ENCODE measurements at places on chromosomes 13 and 19.
A peak's percentile ranks its signal among the peaks of the same experiment; 100 is the strongest.

- no peak for DNase-seq
Observed at GRCh38 chr19:40358773-40359172, 10.3 kb downstream of the PLD3 start.

DNA sequence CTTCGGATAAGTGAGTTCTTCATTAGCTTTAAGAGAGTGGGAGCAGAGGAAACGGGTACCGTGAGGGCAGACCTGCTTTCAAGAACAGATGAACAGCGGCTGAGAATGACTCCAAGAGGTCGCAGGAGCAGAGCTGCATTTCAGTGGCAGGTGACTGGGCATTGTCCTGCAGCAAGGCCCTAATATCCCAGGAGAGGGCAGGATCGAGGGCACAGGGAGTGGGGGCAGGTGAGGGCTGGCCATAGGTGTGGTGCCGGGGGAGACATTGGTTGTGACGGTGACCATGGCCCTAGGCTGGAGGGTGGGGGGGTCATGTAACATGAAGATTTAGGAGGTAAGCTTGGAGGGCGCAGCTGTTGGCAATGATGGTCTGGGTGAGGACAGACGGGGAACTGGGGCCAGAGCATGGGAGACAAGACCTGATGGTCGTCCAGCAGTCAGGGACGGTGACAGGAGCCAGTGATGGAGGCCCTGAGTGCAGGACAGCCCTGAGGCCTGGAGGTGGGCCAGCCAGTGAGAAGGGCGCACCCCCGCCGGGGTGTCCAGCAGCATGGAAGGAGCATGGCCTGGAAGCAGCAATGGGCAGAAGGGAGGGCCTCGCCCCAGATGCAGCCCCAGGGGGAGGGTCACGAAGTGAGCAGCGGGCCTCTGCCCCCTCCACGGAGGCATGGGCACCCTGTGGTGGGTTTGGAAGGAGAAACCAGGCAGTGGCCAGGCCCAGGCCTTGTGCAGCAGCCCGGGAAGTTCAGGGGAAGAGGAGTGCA lies 29.2 kb upstream of the LAMP1 start:
- no peak for DNase-seq

DNA sequence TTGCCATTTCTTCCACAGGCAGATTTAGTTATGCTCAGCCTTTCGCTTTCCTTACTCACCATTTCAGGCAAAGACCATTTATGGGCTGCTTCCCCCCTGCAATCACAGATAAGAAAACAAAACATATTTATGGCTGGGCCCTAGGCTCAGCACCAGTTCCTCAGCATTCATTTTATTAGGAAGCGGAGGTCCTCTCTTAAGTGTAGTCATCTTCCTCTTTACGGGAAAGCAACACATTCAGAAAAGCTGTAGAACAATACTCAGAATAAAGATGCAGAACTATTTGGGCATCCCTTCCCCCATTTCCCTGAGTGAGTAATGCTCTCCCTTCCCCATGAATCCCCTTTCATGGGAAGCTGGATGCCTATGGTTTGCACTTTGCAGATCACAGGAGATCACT lies 27.9 kb downstream of the FLT1 start:
- DNase-seq: no peak

- DNase-seq: no peak
Observed at GRCh38 chr19:12596927-12597548, 13.6 kb downstream of the ZNF490 start.

DNA sequence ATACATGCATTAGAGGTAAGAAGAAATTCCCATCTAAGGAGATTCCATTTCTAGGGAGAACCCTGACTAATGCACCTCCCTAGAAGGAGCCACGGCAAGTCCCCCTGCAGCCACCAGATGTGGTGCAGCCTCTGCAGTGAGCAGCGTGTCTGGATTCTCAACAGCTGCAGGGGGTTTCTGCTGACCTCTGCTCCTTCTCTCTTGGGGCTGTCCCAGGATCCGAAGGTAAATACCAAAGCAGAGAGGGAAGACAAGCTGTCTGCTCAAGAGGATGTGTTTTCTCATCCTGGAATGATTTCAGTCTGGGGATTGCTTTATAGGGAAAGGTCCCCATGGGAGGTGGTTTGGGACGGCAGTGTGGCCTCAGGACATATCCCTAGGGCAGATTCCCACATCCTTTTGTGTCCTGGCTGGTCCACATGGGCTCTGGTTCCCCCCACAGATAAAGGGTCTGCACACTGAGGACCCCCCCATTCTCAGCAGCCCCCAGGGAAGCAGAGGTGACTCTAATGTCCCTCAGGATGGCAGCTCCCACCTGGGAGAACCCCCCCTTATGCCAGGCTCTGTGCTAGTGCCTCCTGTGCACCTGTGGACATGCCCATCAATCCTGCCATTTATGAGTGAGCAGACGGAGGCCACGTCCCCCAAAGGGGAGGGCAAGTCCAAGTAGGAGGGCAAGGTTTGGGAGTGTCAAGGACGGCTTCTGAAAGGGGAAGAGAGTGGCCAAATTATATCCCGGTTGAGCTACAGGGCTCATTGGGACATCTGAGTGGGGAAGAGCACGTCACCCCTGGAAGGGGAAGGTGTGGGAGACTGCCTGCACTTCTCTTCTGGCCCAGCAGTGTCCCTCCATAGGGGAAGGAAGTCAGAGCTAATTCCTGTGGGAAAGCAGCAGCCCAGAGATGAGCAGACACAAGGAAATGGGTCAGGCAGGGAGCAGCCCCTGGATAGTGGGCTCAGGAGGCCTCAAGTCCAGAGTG lies 10.2 kb upstream of the OR10H5 start:
- DNase-seq: peak; percentile 68

GRCh38 chr13:99191900-99192399 lies 8.7 kb upstream of the UBAC2 start:
- peak; percentile 35 for DNase-seq

DNA sequence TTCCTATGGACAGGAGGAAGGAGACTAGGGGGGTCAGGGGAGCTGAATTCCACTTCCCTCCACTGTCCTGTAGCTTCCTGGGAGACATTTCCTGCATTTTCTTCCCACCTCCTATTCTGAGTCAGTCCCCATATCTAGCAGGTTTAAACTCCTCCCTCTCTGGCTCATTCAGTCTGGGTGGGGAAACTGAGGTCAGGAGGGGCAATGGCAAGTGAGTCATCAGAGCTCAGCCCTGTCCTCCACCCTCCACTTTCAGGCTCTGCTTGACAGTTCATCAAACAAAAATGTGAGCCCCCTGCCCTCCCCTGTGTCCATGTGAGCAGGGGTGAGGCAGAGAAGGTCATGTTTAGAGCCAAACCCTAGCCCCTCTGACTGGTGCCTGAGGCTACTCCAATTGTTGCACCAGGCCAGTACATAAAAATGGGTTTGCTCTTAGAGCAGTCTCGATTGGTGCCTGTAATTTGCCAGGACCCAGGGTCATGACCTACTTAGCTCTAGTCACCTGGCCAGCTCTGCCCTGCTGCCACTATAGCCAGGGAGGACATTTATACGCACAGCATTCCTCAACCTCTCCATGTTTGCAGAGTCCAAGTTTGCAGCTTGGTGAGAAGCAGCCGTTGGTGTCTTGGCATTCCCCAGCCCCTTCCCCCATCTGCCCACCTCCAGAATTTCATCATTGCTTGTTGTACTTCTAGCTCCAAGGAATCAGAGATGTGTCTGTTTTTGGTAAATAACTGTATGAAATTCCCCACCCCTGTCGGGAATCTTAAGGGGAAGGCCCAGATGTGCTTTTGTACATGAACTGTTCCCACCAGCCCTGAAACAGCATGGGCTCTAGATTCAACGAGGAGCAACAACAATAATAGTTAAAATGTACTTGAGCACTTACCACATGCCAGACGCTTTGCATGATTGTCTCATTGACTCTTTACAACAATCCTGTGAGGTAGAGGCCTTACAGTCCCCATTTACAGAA lies 20.7 kb downstream of the SAMD4B start:
- no peak for DNase-seq

GRCh38 chr13:27915301-27916207 lies 4.2 kb upstream of the PDX1 start:
- no peak for DNase-seq

- DNase-seq: no peak
Observed at GRCh38 chr13:57552437-57552836, 79.1 kb upstream of the PCDH17 start.

- DNase-seq: no peak
Observed at GRCh38 chr19:45087531-45087930, 5.4 kb upstream of the PPP1R37 start.

- no peak for DNase-seq
Observed at GRCh38 chr13:112903071-112903577, 65.9 kb upstream of the MCF2L start.

GRCh38 chr19:31938675-31939074 lies 406.7 kb upstream of the ZNF507 start:
- no peak for DNase-seq

DNA sequence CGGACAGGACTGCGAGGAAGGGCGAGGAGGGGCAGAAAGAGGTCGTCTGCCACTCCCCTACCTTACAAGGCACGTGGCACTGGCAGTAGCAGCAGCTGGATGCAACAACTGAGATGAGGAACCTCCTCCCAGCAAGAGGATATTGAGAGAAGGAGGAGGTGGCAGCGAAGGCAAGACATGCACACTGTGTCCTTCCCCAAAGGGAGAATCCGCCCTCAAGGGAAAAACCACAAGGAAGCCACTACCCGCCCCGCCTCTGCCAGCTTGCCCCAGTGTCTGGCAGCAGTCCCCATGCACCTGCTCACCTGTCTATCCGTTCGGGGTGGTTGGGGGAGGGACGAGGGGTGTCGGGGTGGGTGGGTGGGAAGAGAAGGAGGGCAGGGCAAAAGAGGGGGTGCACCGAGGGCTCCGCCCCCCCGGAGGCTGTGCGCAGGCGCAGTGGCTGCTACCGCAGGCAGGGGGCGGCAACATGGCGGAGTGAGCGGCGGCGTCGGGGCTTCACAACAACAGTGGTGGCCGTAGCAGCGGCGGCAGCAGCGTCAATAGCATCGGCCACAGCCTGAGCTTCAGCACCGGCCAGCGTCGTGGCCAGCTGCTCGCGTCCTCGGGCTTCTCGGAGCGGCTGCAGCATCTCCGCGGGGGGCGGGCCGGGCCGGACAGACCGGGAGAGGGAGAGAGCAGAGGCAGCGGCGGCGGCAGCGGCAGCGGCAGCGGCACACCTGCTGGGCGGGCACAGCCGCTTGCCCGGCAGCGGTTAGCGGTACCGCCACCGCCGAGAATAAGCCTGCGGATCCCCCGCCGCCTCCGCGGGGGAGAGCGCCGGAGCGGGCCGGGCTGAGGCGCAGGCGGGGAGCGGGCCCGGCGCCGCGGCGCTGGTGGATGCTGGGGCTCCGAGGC lies at the start of gene NBEA:
TSS of gene NBEA (plus strand) at position 436 of the 897 bp plus-strand sequence. CDS start 551 bp downstream, outside the sequence.
- peak; percentile 69 for DNase-seq

GRCh38 chr13:103134271-103134670 lies 68.1 kb upstream of the SLC10A2 start:
- DNase-seq: no peak
